ENCODE measurements at places on chromosomes 13 and 19. TPM values are rescaled to one million over a fixed set of nuclear protein-coding genes. Genes with fewer than 3 reads are reported as not detected.

The ATF5 gene
- 3.2 TPM for total RNA-seq

The SUGP1 gene
- total RNA-seq = 20.1 TPM

The FGF22 gene
- total RNA-seq = not detected

The ZNF93 gene
- 6.0 TPM for total RNA-seq

The CYP4F8 gene
- total RNA-seq = not detected

The ZNF766 gene
- 16.2 TPM for total RNA-seq

The CGB5 gene
- not detected for total RNA-seq

The CIC gene
- total RNA-seq = 20.6 TPM

The CGB2 gene
- not detected for total RNA-seq

The SYNGR4 gene
- total RNA-seq = not detected

The SLAIN1 gene
- 10.6 TPM for total RNA-seq

The MAN2B1 gene
- total RNA-seq = 66.4 TPM

The CLEC4G gene
- total RNA-seq = not detected

The OR10H5 gene
- total RNA-seq = not detected

The THSD1 gene
- 80.3 TPM for total RNA-seq

The RUBCNL gene
- under 0.01 TPM for total RNA-seq

The KIR2DL1 gene
- not detected for total RNA-seq

The BRSK1 gene
- 2.2 TPM for total RNA-seq

The METTL21C gene
- total RNA-seq = not detected

The CDX2 gene
- not detected for total RNA-seq

The LRRC8E gene
- total RNA-seq = 0.51 TPM

The SPINT2 gene
- total RNA-seq = 34.5 TPM

The CEACAM4 gene
- total RNA-seq = not detected

The TTYH1 gene
- not detected for total RNA-seq

The ZNF763 gene
- total RNA-seq = 3.1 TPM

The MYO16 gene
- total RNA-seq = not detected

The UGGT2 gene
- total RNA-seq = 22.1 TPM

The HCST gene
- not detected for total RNA-seq

The KIR3DL1 gene
- not detected for total RNA-seq

The UNC13A gene
- under 0.01 TPM for total RNA-seq

The PLVAP gene
- total RNA-seq = 15.2 TPM

The MCEMP1 gene
- not detected for total RNA-seq

The ZNF304 gene
- 10.5 TPM for total RNA-seq

The C1QTNF9B gene
- total RNA-seq = not detected

The ARGLU1 gene
- total RNA-seq = 71.6 TPM

The OR7C1 gene
- not detected for total RNA-seq

The HCN2 gene
- 0.70 TPM for total RNA-seq

The TMEM238 gene
- total RNA-seq = 1.0 TPM

The NLRP11 gene
- total RNA-seq = 0.05 TPM

The C19orf85 gene
- not detected for total RNA-seq

The ZNF69 gene
- total RNA-seq = 13.0 TPM

The ZNF570 gene
- 10.2 TPM for total RNA-seq

The CHST8 gene
- total RNA-seq = 0.09 TPM

The SMIM44 gene
- total RNA-seq = not detected

The ZNF208 gene
- total RNA-seq = 0.34 TPM

The ZSCAN18 gene
- 44.4 TPM for total RNA-seq

The RFPL4AL1 gene
- total RNA-seq = 0.68 TPM

The AMER2 gene
- total RNA-seq = not detected

The WDR88 gene
- total RNA-seq = not detected

The PLPPR3 gene
- total RNA-seq = not detected

All from dermis blood vessel endothelial cell (primary cell).